ENCODE measurements at places on chromosomes 5 and 9. TPM values are rescaled to one million over a fixed set of nuclear protein-coding genes. Genes with fewer than 3 reads are reported as not detected.

- peaks cover 13% of the 10 kb centered on the region for H3K4me1 ChIP-seq
- no peak overlapping the region for H3K27ac ChIP-seq
- no peaks in the 10 kb centered on the region for H3K27me3 ChIP-seq
- no peak for DNase-seq
- no peaks in the 10 kb centered on the region for H3K36me3 ChIP-seq
- H3K4me3 ChIP-seq, result no peak overlapping the region
Observed at GRCh38 chr9:134783699-134784039, 96.9 kb upstream of the FCN2 start.

DNA sequence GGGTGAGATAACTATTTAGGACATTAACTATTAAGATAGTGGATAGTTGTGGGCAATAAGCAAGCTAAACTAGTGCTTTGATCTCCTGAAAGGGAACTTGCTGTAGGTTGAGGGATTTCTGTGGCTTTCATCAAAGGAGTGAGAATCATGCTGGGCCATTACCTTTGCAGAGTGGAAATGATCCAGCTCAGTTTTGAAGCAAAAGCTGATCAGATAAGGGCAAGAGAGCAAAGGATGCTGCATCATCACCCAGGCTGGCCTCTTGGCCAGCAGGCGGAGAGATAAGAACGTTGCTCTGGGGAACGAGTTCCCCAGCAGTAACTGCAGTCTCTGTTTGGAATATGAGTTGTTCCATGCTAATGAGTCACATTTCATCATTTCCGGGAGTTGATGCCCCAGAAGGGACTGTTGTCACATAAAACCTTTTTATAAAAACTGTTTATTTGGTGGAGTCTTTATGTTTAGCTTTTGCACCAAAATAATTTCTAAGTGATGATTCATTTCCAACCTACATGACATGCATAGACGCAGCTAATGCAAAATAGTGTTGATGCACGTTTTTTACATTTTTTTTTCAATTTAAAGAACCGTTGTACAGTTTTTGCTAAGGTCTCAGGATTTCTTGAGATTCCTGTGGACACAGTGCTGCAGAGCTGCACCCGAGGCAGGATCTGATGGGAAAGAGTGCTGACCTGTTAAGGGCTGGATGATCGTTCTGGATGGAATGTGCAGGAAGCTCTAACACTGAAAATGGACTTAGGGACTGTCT lies 99.3 kb downstream of the ACTBL2 start:
- H3K4me1 ChIP-seq, result no peaks in the 10 kb centered on the region
- no peaks in the 10 kb centered on the region for H3K36me3 ChIP-seq
- H3K27ac ChIP-seq, result no peak overlapping the region
- H3K27me3 ChIP-seq, result no peaks in the 10 kb centered on the region
- DNase-seq, result no peak

DNA sequence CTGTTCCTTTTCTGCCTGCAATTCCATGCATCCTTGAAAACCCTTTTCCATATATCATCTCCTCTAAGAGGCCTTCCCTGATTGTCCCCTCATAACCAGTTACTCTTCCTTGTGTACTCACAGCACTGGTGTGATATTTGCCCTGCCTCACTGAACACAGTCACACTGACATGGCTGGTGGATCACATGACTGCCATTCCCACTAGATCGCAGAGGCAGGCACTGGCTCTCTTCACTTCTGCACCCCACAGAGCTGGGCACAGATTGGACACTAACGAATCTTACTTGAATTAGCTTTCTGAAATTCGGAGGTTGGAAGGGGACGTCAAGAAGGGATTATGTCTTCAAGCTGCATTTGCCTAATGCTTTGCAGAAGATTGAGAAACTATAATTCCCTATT lies 208.0 kb downstream of the PAPPA start:
- no peak overlapping the region for H3K4me3 ChIP-seq
- no peak overlapping the region for H3K27ac ChIP-seq
- DNase-seq, result peak; percentile 16
- H3K4me1 ChIP-seq, result no peaks in the 10 kb centered on the region

- H3K27me3 ChIP-seq, result peaks cover 33% of the 10 kb centered on the region
- no peak overlapping the region for H3K27ac ChIP-seq
- no peak for DNase-seq
- no peaks in the 10 kb centered on the region for H3K36me3 ChIP-seq
- no peaks in the 10 kb centered on the region for H3K4me1 ChIP-seq
Observed at GRCh38 chr9:97714435-97714834, 17.3 kb upstream of the XPA start.

DNA sequence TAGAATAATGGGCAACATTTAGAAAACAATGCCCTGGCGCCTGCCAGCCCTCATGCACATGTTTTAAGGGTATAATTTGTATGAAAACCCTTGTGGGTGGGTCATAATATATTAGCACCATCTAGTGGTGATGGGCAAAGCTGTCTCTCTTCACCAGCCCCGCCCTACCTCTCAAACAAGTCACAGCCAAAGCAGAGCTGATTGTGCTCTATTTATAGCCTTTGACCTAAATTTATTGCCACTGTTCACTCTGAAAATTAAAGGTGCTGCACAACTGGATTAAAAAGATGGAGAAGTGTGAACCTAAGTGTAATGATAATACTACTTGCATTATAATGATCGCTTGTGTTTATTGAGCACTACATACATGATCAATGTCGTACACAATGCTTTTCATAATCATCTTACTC lies 131.9 kb upstream of the ANKH start:
- H3K27me3 ChIP-seq, result no peaks in the 10 kb centered on the region
- peak; percentile 69 for DNase-seq
- H3K27ac ChIP-seq, result no peak overlapping the region
- no peak overlapping the region for H3K4me3 ChIP-seq

DNA sequence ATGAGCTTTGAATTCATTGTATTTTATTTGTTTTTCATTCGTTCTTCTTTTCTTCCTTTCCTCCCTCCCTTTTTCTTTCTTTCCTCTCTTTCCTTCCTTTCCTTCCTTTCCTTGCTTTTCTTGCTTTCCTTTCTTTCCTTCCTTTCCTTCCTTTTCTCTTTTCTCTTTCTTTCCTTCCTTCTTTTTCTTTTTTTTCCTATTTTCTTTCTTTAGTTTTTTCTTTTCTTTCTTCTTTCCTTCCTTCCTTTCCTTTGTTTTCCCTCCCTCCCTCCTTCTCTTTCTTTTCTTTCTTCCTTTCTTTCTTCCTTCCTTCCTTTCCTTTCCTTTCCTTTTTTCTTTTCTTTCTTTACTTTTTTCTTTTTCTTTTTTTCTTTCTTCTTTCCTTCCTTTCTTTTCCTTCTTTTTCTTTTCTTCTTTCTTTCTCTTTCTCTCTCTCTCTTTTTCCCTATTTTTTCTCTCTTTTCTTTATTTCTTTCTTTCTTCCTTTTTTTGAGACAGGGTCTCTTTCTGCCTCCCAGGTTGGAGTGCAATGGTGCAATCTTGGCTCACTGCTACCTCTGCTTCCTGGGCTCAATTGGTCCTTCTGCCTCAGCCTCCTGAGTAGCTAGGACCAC lies 357.1 kb upstream of the PRR16 start:
- no peak overlapping the region for H3K4me3 ChIP-seq
- H3K27ac ChIP-seq, result no peak overlapping the region
- H3K27me3 ChIP-seq, result no peaks in the 10 kb centered on the region
- H3K36me3 ChIP-seq, result no peaks in the 10 kb centered on the region
- DNase-seq, result no peak
- no peaks in the 10 kb centered on the region for H3K4me1 ChIP-seq

DNA sequence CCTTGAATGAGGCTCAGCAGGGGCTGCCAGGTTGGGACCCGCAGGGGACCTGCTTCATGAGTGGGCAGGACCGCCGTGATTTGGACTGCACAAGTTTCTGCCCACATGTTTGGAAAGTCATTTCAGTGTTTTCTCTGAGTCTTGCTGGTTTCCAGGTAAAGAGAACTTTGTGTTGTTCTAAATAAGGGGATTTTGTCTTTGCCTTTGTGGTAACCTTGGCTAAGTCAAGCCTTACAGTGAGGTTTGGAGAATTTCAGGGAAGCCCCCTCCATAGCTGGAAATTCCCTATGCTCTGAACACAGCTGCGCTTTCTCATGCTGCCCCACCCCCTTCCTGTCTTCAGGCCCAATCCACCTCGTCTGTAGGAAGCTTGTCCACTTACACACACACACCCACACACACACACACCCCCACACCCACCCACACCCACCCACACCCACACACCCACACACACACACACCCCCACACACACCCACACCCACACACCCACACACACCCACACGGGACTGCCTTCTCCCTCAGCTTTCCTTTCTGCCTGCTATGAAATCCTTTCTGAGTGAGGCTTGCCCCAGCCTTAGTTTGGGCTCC lies 270.1 kb downstream of the HSPA4 start:
- no peaks in the 10 kb centered on the region for H3K36me3 ChIP-seq
- DNase-seq, result no peak
- H3K4me1 ChIP-seq, result peaks cover 33% of the 10 kb centered on the region
- no peaks in the 10 kb centered on the region for H3K27me3 ChIP-seq
- no peak overlapping the region for H3K27ac ChIP-seq
- no peak overlapping the region for H3K4me3 ChIP-seq

DNA sequence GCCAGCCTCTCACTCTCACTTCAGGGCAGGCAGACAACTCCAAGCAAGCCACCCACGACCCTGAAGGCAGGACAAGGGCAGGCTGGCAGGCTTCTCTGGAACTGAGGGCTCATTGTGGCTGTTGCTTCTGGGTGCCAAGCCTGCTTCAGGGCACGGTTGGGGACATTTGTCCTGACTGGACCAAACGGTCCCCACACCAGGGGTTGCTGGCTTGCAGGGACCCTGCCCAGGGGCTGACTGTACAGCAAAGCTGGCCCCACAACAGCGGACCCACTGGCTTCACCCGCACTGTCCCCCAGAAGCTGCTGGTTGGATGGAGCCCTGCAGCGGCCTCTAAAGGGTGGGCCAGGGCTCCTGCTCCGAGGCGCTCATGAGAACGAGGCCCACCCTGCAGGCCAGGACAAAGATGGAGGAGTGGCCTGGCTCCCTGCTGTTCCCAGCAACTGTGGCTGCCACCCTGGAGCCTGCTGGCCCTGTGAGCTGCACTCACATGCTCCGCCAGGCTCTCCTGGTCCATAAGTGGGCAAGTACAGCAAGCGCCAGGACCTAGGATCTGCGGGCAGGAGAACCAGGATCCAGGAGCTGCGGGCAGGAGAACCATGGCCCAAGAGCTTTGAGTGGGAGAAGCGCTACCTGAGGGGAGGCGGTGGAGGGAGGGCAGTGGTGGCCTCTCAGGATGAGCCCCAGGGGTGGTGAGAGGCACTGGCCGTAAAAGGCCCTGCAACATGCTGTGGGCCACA lies 34.4 kb upstream of the NSMF start:
- no peaks in the 10 kb centered on the region for H3K27me3 ChIP-seq
- H3K27ac ChIP-seq, result no peak overlapping the region
- no peaks in the 10 kb centered on the region for H3K4me1 ChIP-seq

DNA sequence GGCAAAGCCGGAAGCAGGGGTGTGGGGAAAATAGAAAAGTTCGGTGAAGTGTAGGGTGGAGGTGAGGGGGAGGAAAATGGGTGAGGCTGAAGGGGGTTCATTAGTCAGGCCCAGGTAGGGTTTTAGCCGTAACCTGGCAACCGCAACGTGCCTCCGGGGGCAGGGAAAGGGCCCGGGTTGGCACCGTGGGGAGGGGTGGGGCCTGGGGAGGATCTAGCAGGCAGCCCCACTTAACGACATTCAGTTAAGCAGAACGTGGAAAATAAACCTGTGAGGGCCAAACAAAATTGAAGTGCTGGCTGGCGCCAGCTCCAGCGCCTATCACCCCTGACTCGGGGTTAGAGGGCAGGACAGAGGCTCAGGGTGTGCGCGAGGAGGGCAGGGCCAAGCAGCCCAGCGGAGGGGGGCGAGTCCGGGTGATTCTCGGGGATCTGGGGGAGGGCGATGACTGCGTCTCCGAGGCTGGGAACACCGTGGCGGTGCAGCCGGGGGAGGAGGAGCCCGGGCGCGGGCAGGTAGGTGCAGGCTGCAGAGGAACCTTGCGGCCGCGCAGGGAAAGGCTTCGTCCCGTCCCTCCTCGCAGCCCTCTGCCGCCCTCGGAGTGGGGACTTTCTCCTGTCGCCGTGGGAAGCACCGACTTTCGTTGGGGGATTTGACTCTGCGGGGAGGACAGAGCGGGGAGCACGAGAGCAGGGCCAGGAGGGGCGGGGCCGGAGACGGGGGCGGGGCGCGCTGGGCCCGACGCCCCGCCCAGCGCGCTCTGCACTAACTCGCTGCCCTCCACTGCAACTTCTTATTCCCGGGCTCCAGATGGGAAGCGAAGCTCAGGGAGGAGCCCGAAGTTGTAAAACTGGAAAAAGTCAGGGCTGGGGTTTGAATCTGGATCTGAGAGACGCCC lies 5.1 kb downstream of the RGS14 start:
- peak overlapping the region; percentile 46 for H3K4me3 ChIP-seq
- H3K4me1 ChIP-seq, result peaks cover 19% of the 10 kb centered on the region
- H3K27me3 ChIP-seq, result peaks cover 33% of the 10 kb centered on the region
- peak; percentile 83 for DNase-seq

GRCh38 chr5:120605325-120606079 lies 141.4 kb downstream of the PRR16 start:
- H3K27ac ChIP-seq, result no peak overlapping the region
- H3K36me3 ChIP-seq, result no peaks in the 10 kb centered on the region
- no peaks in the 10 kb centered on the region for H3K27me3 ChIP-seq
- no peak overlapping the region for H3K4me3 ChIP-seq

- H3K27me3 ChIP-seq, result no peaks in the 10 kb centered on the region
- DNase-seq, result no peak
- H3K4me3 ChIP-seq, result no peak overlapping the region
- H3K36me3 ChIP-seq, result no peaks in the 10 kb centered on the region
- no peaks in the 10 kb centered on the region for H3K4me1 ChIP-seq
Observed at GRCh38 chr5:120539471-120539870, 75.4 kb downstream of the PRR16 start.

- no peaks in the 10 kb centered on the region for H3K4me1 ChIP-seq
- peak; percentile 61 for DNase-seq
- H3K4me3 ChIP-seq, result no peak overlapping the region
- no peak overlapping the region for H3K27ac ChIP-seq
- no peaks in the 10 kb centered on the region for H3K36me3 ChIP-seq
- no peaks in the 10 kb centered on the region for H3K27me3 ChIP-seq
Observed at GRCh38 chr5:151239237-151239861, 13.6 kb upstream of the GM2A start.

DNA sequence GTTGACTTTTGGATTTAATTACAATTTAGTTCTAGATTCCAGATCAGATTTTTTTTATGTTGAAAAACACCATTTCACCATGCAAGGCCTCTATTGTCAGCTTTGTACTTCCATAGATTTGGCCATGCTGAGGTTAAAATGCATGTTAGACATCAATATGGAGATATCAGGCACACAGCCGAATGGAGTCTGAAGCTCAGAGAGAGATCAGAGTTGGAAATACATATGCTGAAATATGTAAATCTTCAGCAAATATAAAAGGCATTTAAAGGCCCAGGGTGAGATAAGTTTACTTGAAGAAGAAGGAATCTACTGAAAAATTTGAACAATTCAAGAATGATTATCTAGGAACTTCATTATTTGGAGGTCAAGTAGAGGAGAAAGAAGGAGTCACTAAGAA lies 139.6 kb downstream of the CHSY3 start:
- H3K27me3 ChIP-seq, result no peaks in the 10 kb centered on the region
- H3K36me3 ChIP-seq, result no peaks in the 10 kb centered on the region
- no peak overlapping the region for H3K27ac ChIP-seq
- DNase-seq, result no peak

- DNase-seq, result peak; percentile 83
- peak overlapping the region; percentile 59 for H3K4me3 ChIP-seq
Observed at GRCh38 chr9:88076286-88077070, 61.8 kb downstream of the SPATA31C2 start.

LCNL1 gene
- not detected for total RNA-seq

PCDHGA3 gene
- total RNA-seq, result 0.54 TPM

MUSK gene
- 0.24 TPM for total RNA-seq

FBXL7 gene
- total RNA-seq, result 14.0 TPM

FCN1 gene
- not detected for total RNA-seq

FAM174A gene
- 3.0 TPM for total RNA-seq

DMGDH gene
- 1.4 TPM for total RNA-seq

IL3 gene
- not detected for total RNA-seq

KLHL3 gene
- total RNA-seq, result 26.8 TPM

DDX31 gene
- 25.7 TPM for total RNA-seq
